H1 (cell line): ENCODE measurements at places on chromosomes 2 and 18.

DNA sequence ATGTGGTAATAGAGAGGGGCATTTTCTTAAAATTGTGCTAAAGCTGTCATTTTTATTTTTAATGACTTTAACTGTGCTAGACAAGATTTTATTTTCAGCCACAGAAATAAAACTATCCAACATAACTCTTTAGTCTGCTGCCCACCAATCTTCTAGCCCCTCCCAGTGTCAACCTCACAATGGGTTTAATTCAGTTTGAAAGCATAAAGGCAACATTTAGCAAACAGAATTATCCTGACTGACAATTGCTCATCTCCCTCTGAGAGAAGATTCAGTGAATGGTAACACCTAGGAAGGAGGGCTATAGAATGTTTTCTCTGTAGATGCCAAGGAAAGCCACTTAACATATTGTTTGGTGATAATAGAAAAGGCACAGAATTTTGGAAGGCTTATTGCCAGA is 5.2 kb downstream of the ERMN start:
- H3K4me3 ChIP-seq = no peak overlapping the region
- H3K36me3 ChIP-seq = no peaks in the 10 kb centered on the region
- peaks cover 5% of the 10 kb centered on the region; the same call in 1 of the 2 replicates for H3K4me1 ChIP-seq

DNA sequence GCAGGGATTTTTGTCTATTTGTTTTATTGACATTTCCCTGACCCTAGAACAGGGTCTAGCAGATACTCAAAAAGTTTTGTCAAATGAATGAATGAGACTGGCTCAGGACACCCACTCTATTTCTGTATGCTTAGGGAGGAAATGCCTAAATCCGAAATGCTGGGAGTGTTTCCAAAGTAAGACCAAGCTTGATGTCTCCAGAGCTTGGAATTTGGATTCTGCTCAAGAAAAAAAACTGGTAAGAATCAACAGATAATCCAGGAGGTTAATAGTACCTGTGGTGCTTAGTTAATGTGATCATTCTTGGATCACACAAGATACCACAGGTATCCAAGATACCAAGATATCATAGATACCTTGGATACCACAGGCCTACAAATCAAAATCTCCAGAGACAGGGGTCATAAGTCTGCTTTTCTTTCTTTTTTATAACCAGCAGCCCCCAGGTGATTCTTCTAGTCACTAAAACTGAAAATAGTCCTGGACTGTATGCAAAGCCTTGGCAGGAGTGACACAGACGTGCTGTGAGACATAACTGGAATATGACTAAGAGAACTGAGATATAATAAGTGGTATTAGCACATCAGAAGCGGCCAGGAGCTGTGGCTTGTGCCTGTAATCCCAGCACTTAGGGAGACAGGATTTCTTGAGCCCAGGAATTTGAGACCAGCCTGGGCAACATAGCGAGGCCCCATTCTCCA is 39.9 kb upstream of the SP3 start:
- H3K27ac ChIP-seq = no peak overlapping the region
- H3K4me3 ChIP-seq = no peak overlapping the region
- no peaks in the 10 kb centered on the region for H3K27me3 ChIP-seq
- DNase-seq = no peak
- H3K36me3 ChIP-seq = no peaks in the 10 kb centered on the region
- no peaks in the 10 kb centered on the region for H3K4me1 ChIP-seq

GRCh38 chr2:12856934-12857601 is 140.3 kb downstream of the TRIB2 start:
- no peaks in the 10 kb centered on the region for H3K27me3 ChIP-seq
- H3K4me3 ChIP-seq = no peak overlapping the region
- DNase-seq = no peak
- no peak overlapping the region for H3K27ac ChIP-seq

DNA sequence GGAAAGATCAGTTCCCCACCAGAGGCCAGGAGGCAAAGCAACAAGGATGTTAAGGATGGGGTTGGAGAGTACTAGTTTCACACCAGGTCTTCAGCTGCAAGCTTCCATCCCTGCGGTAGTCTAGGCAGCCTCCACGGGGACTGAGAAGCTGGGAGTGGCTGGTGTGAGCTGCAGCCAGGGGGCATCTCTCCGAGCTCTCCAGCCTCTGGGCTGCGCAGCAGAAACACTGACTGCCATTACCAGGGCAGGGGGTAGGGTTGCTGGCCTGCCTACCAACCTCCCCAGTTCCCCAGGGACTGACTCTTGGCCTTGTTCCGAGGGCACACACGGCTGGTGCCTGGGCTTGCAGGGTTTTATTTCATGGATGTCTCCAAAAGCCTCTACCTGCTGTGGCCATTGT is 15.9 kb downstream of the GATA6 start:
- DNase-seq = no peak
- H3K4me1 ChIP-seq = no peaks in the 10 kb centered on the region
- no peak overlapping the region for H3K4me3 ChIP-seq
- H3K27me3 ChIP-seq = peaks cover 5% of the 10 kb centered on the region; the same call in 1 of the 2 replicates
- H3K27ac ChIP-seq = no peak overlapping the region

- no peaks in the 10 kb centered on the region for H3K27me3 ChIP-seq
- no peak for DNase-seq
- no peaks in the 10 kb centered on the region for H3K4me1 ChIP-seq
- no peak overlapping the region for H3K27ac ChIP-seq
These were observed 9.7 kb upstream of the DNAJB2 start for GRCh38 chr2:219269362-219270054.

GRCh38 chr2:96163768-96164429 is 18.7 kb upstream of the DUSP2 start:
- no peaks in the 10 kb centered on the region for H3K27me3 ChIP-seq
- H3K4me3 ChIP-seq = no peak overlapping the region
- no peaks in the 10 kb centered on the region for H3K4me1 ChIP-seq
- no peak overlapping the region for H3K27ac ChIP-seq
- H3K36me3 ChIP-seq = no peaks in the 10 kb centered on the region
